Colonic mucosa (tissue), 4 donors: ENCODE measurements at places on chromosomes 12 and 14. TPM values are rescaled to one million over a fixed set of nuclear protein-coding genes. Genes with fewer than 3 reads are reported as not detected.

The SLC24A4 gene
- total RNA-seq = 0.11 TPM

The IFNG-AS1 gene
- not detected for total RNA-seq

The C1QL4 gene
- not detected for total RNA-seq

The UNG gene
- total RNA-seq = 48.7 TPM

The COCH gene
- 0.91 TPM for total RNA-seq

The AKAP5 gene
- total RNA-seq = 8.1 TPM

The FAM181A gene
- total RNA-seq = not detected

DNA sequence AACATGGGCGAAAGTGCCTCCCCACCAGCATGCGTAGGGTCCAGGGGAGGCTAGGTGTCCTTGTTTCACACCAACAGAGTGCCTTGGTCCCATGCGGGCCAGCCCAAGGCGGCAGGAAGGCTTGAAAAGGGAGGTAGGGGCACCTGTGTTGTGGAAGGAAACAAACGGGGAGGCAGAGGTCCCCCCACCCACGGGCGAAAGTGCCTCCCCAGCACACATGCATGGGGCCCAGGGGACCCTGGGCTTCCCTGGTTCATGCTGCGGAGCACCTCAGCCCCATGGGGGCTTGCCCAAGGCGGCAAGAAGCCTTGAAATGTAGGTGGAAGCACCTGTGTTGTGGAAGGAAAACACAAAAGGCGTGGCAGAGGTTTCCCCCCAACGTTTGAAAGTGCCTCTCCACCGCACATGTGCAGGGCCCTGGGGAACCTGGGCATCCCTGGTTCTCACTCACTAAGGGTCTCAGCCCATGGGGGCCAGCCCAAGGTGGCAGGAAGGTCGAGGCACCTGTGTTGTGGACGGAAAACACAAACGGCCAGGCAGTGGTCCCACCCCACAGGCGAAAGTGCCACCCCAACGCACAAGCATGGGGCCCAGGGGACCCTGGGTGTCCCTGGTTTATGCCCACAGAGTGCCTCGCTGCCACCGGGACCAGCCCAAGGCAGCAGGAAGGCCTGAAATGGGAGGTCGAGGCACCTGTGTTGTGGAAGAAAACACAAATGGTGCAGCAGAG, 374.7 kb downstream of the ALG10 start:
- no peak overlapping the region for H3K4me3 ChIP-seq
- DNase-seq = no peak
- H3K27ac ChIP-seq = no peak overlapping the region

DNA sequence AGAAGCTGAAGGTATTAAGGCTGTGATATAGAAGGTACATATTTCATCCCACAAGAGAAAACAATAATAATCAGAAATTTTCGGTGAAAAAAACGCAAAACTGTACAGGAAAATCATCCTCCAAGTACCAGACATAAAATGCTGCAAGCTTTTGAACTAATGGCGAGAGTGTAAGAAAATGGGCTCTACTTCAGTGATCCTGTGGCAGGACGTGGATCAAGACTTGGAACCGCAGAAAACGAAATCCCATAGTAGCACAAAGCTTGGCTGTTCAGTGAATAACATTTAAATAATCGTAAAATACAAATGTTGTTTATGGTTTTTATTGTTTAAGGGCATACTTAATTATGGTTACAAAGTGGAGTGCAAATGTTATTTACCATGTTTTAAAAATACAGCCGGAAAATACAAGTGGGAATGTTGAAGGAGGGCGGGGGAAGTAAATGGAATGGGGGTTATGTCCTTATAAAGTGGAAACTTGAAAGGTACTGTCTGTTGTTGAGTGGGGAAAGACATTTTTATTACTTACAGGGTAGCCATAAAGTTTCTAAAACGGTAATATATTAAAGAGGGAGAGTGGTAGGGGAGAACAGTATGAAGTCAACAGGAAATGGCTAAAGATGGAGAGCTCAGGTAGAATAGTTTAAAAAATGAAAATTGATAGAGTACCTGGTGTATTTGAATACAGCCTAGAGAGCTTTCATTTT, 1.1 kb downstream of the SMIM10L1 start:
- H3K27ac ChIP-seq = peak overlapping the region; percentile 99
- H3K4me1 ChIP-seq = no peaks in the 10 kb centered on the region
- peak overlapping the region; percentile 96 for H3K4me3 ChIP-seq
- no peaks in the 10 kb centered on the region for H3K36me3 ChIP-seq

DNA sequence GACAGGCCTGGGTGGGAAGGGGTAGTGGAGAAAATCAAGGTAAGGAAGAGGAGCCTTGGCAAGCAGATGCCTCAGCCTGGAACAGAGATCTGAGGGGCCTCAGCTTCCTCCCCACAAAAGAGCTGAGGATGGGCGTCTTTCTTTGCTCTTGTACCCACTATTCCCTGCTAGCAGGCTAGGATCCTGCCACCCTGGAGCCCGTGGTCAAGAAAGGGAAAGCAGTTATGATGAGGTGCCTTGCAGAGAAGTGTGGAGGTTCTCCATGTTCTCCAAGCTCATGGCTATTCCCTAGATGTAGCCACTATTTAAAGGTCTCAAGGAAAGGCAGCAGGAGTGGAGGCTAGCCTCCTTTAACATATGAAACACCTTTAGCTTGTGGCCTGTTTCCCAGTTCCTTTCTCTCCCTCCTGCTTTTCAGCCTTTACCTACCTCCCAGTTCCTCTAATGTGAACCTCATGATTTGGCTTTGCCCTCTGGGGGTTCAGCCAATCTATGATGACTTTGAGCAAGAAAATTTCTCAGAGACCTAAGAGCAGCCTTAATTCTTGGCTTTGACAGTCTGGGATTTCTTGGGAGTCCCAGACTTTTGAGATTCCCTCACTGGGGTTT, 1.1 kb downstream of the IKZF4 start:
- DNase-seq = no peak
- H3K36me3 ChIP-seq = no peaks in the 10 kb centered on the region
- no peaks in the 10 kb centered on the region for H3K27me3 ChIP-seq

DNA sequence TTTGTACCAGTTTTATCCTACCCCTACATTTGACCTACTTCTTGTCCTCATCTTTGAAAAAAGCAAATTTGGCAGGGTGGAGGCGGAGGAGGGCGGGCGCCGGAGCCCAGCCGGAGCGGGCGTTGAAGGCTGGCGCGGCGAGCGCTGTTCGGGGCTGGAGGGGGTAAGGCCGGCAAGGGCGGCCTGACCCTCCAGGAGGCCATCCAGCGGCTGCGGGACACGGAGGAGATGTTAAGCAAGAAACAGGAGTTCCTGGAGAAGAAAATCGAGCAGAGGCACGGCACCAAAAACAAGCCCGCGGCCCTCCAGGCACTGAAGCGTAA, 27.2 kb downstream of the FBXO34 start:
- H3K36me3 ChIP-seq = no peaks in the 10 kb centered on the region
- H3K27me3 ChIP-seq = no peaks in the 10 kb centered on the region
- H3K4me1 ChIP-seq = peaks cover 7% of the 10 kb centered on the region

DNA sequence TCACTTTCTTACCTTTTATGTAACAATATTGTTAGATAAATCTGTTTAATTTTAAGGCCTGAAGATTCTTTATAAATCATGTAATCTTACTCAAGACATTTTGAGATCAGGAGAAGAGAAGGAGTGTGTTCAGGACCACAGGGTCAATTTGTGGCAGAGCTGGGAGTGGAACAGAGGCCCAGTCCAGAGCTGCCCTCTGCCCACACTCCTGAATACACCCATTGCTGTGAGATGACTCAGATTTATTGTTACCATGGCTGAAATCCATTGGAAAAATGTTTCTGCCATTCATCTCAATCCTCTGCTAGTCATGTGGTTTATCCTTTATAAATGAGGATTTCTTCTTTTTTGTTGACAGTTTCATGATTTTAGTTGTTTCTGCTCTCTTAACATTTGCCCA, 100.5 kb upstream of the STXBP6 start:
- no peak overlapping the region for H3K27ac ChIP-seq
- DNase-seq = no peak
- H3K36me3 ChIP-seq = no peaks in the 10 kb centered on the region
- no peak overlapping the region for H3K4me3 ChIP-seq
- H3K4me1 ChIP-seq = no peaks in the 10 kb centered on the region

- H3K4me3 ChIP-seq = no peak overlapping the region
- H3K27ac ChIP-seq = no peak overlapping the region
- H3K4me1 ChIP-seq = no peaks in the 10 kb centered on the region
- no peaks in the 10 kb centered on the region for H3K27me3 ChIP-seq
- DNase-seq = no peak
Observed at GRCh38 chr14:62661818-62662217, 383.4 kb downstream of the KCNH5 start.

DNA sequence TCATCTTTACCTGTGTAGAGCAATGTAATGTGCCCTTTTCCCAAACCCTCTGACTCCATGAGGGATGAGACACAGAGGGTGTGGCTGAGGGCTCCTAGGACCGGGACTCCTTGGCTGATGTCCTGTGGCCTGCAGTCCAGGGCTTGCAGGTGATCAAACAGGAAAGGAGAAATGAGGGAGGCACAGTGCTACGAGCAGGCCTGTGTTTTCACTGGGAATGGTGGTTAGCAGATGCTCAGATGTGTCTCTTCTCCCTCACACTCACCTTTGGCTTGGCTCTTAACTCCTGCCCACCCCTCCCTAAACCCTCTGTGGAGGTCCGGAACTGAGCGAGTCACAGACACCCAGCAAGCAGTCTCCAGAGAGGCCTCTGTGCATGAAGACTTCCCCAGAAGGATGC, 254.4 kb downstream of the DAD1 start:
- no peaks in the 10 kb centered on the region for H3K4me1 ChIP-seq
- no peak for DNase-seq
- H3K27ac ChIP-seq = no peak overlapping the region
- no peaks in the 10 kb centered on the region for H3K36me3 ChIP-seq

DNA sequence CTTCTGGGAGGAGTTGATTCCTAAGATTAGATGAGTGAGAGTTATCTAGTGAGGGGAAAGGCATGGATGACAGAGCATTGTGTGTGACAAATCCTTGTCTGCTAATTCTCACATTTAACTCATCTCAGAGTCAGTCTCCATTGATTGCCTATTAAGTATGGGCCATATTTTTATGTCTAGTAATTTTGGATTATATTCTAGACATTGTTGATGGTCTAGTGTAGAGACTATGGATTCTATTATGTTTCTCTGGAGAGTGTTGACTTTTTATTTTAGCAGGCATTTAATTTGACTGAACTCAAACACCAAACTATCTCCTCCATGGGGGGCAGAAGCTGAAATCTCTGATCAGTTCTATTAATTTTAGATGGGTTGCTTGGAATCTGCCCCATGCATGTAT, 114.4 kb downstream of the CACNA1C start:
- H3K27ac ChIP-seq = no peak overlapping the region
- no peak overlapping the region for H3K4me3 ChIP-seq
- no peak for DNase-seq

- no peaks in the 10 kb centered on the region for H3K4me1 ChIP-seq
- H3K4me3 ChIP-seq = no peak overlapping the region
- H3K27ac ChIP-seq = no peak overlapping the region
- no peaks in the 10 kb centered on the region for H3K27me3 ChIP-seq
- H3K36me3 ChIP-seq = no peaks in the 10 kb centered on the region
Observed at GRCh38 chr12:68587448-68587873, 23.2 kb upstream of the RAP1B start.

DNA sequence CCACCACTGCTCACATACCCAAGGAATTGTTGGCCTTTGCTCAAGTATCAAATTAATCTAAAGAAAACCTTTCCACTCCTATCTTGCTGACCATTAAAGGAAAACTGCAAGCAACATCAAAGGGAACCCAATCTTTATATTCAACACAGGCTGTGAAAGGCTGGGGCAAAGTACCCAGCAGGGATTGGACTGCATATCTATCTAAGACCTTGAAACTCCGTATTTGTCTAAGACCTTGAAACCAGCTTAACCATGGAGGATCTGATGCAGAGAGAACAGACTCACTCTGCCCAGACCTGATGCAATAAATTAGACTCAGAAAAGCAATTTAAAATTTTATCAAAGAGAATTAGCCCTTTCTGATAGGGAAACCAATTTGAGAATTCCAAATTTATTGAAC, 102.2 kb downstream of the DIO2 start:
- no peaks in the 10 kb centered on the region for H3K27me3 ChIP-seq
- no peak overlapping the region for H3K27ac ChIP-seq
- H3K36me3 ChIP-seq = no peaks in the 10 kb centered on the region
- H3K4me1 ChIP-seq = no peaks in the 10 kb centered on the region
- no peak for DNase-seq

GRCh38 chr12:119804011-119804641, 73.0 kb downstream of the CIT start:
- no peaks in the 10 kb centered on the region for H3K27me3 ChIP-seq
- no peaks in the 10 kb centered on the region for H3K4me1 ChIP-seq
- no peak overlapping the region for H3K27ac ChIP-seq
- no peak overlapping the region for H3K4me3 ChIP-seq

- H3K4me3 ChIP-seq = no peak overlapping the region
- no peaks in the 10 kb centered on the region for H3K36me3 ChIP-seq
- H3K27me3 ChIP-seq = no peaks in the 10 kb centered on the region
Observed at GRCh38 chr12:42119085-42119633, 25.5 kb downstream of the GXYLT1 start.

GRCh38 chr14:59271734-59272133, 83.3 kb downstream of the DAAM1 start:
- H3K4me3 ChIP-seq = no peak overlapping the region
- no peaks in the 10 kb centered on the region for H3K27me3 ChIP-seq
- H3K27ac ChIP-seq = no peak overlapping the region
- no peak for DNase-seq
- peaks cover 3% of the 10 kb centered on the region for H3K4me1 ChIP-seq

GRCh38 chr14:67963960-67964812, 144.6 kb downstream of the RAD51B start:
- H3K36me3 ChIP-seq = no peaks in the 10 kb centered on the region
- no peaks in the 10 kb centered on the region for H3K27me3 ChIP-seq
- no peak for DNase-seq

DNA sequence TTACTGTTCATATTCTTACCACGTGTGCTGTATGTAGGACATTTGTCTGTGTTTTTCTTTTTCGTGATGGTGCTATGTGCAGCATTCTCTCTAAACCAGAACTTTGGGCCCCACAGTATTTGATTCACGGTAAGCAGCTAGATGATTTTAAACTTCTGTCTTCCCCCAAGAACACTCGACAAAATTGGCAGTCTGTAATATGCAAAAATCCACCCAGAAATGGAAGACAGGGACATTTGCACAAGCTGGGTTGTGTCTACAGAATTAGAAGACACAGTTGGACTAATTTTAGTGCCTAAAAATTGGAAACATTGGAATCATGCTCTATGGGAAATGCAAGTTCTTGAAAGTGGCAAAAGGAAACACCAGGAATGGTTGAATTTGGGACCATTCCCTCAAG, 24.1 kb upstream of the MED13L start:
- no peaks in the 10 kb centered on the region for H3K4me1 ChIP-seq
- no peaks in the 10 kb centered on the region for H3K36me3 ChIP-seq
- H3K4me3 ChIP-seq = no peak overlapping the region
- DNase-seq = no peak
- no peaks in the 10 kb centered on the region for H3K27me3 ChIP-seq
